ENCODE measurements at places on chromosomes 3 and 15. TPM values are rescaled to one million over a fixed set of nuclear protein-coding genes. Genes with fewer than 3 reads are reported as not detected.

The FAM107A gene
- total RNA-seq = 2.9 TPM

The RAB6B gene
- 1.9 TPM for total RNA-seq

The CDHR4 gene
- not detected for total RNA-seq

The LDHAL6B gene
- total RNA-seq = not detected

The CADPS gene
- total RNA-seq = not detected
